ENCODE measurements at places on chromosomes 7 and 10.

DNA sequence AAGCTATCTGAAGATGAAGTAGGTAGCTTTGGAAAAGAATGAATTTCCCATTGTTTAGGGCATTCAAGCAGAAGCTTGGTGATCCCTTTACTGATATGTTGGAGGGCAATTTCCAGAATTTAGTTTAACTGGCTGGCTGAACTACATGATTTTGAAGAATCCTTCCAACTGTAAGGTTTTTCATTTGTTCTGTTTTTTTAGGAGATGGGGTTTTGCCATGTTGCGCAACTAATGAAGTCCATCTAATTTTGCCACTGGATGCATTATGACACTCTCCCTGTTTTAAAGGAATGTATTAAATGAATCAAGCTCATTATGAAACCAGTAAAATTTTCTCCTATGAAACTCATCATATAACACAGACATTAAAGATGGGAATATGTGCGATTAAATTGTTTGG, 6.1 kb upstream of the DDX50 start:
- DNase-seq = no peak

DNA sequence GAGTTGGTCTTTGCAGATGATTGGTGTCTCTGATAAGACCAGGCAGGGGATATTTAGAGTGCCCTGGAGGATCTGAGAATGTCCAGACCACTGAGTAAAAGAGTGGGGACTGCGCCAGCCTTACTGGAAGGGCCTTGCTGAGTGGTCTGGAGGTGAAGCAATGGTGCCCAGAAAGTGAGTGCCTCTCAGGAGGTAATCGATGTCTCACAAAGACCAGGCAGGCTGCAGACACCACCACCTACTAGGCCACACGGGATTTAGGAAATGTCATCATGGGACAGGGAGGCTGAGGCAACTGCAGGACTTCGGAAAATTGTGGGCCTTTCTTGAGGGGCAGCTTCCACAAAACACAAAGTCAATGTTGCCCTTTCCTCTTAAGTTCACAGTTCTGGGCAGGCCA, 57.2 kb upstream of the STEAP1B start:
- DNase-seq = no peak

DNA sequence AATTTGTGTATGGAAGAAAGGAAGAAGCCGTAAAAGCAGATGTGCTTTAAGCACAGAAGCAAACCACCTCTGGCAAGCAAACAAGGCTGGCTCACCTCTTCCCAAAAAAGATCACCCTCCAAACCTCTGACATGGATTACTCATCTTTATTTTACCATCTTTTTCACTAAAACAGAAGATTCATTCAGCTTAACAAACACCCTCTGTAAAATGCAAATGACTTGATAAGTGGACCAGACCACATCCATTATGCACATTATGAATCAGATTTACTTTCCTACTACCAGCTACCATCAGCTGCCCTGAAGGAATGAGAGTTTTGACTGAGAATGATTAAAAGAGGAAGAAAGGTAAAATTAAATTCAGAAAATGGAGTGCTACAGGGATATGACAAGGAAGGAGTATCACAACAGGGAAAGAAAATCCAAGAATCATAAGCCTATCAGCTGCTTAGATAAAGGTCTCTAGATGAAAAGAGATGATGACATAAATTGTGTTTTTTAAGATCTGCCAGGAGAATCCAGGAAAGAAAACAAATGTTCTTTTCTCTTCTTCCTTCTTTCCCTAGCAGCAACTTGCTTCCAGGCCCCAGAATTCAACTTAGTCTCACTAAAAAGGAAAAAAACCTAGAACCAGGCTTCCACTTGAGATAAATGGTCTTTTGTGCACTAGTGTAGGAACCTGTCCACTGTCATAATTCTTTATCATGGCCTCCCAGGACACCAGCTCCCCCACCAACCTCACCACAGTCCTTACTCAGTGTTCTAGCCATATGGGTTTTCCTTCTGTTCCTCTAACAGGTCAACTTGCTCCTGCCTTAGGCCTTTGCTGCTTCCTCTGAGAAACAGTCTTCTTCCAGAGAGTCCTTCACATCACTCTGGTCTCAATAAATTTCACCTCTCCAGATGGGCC, 47.4 kb downstream of the JAZF1 start:
- DNase-seq = no peak

GRCh38 chr7:82714883-82715282, 271.3 kb upstream of the CACNA2D1 start:
- DNase-seq = no peak

DNA sequence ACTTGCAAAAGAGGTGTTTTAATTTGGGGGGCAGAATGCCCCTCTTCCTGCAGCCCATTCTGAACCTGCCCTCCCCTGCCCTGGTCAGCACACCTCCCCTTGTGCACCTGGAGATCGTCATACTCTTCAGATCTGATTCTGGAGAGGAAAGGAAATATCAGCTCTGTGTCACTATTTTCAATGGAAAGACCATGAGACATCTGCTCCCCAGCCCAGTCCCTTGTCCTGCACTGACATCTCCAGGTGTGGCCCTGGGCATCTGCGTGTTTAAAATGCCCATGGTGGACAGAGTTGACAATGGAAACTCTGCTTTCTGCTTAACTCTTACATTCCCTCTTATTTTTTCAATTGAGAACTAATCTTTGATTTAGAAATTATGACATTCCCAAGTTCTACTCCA, 41.6 kb upstream of the RASGEF1A start:
- DNase-seq = no peak

DNA sequence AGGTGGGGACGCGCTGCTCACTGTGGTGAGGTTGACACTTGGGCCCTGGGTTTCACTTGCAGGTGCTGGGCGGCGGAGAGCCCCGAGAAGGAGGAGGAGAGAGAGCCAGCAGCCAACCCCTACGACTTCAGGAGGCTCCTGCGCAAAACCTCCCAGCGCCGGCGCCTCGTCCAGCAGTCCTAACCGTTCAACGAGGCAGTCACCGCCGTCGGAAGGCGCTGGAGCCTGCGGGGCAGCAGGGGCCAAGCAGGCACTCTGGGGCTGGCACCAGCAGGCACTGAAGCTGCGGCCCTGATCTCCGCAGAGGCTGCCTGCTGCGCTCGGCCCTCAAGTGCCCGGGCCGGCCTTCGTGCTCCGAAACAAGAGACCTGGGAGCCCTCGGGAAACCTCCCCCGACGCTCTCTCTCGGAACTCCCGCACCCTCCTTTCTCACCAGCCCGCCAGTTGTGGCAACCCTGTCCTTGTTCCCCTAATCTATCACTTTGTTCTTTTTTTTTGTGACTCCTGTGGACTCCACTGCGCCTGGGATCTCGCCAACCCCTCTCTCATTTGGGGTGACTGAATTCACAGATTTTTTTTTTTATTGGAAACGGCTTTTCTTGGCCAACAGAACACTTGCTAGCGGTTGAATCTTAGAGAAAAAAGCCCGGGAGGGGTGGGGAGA, 4.7 kb upstream of the GAD2 start:
- DNase-seq = no peak

GRCh38 chr7:2517678-2518507, 1.7 kb upstream of the LFNG start:
- no peak for DNase-seq

Measured in CD4-positive, alpha-beta T cell treated with Interleukin-6 for 4 hours (primary cell).